ENCODE measurements at places on chromosomes 16 and 17.
A peak's percentile ranks its signal among the peaks of the same experiment; 100 is the strongest.

DNA sequence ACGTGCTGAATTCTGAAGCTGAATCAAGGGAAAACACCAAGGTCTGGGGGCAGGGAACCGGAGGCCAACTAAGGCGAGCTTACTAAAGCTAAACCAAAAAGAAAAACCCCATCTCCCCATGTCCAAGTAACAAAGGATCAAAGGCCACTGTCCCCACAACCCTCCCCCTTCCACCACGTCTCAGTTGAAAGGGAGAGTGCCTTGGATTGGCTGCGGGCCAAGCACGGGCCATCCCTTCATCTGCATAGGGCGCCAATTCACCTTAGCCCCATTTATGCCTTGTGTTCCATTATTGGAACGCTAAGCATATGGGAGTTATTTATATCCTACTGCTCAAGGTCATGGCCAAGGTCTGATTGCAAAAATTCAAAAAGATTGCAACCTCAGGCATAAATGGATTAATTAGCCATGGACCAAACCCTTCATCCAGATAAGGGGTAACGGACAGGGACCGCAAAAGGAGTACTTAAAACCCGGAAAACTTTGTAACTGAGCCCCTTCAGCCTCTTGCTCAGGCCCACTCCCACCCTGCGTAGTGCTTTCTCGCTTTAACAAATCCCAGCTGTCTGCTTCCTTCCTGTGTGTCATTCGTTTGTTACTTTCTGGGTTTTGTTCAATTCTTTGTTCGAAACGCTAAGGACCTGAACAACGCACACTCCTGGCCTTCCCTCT is 740 bp upstream of the ATP6V0D1 start:
- peak; percentile 23 for DNase-seq

DNA sequence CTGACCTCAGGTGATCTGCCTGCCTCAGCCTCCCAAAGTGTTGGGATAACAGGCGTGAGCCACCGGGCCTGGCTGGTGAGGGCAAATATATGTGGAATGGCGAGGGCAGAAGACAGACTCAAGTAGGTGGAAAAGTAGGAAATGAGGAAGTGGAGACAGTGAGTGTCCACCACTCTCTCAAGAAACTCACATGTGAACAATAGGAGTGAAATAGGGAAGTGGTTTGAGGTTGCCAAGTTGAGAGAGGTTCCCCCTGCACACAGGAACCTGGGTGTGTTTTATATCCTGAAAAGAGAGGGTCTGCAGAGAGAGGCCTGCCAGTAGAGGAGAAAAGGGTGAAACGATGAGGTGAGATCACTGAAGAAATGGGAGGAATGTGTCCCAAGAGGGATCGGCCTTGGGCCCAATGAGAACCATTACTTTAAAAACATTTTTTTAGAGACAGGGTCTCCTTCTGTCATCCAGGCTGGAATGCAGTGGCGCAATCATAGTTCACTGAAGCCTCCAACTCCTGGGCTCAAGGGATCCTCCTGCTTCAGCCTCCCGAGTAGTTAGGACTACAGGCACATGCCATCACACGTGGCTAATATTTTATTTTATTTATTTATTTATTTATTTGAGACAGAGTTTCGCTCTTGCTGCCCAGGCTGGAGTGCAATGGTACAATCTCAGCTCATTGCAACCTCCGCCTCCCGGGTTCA is 17.1 kb upstream of the CORO1A start:
- DNase-seq = no peak

- no peak for DNase-seq
These were observed at the start of gene DLX4 for GRCh38 chr17:49969134-49969759. Gene DLX4 (plus strand): TSS chr17:49969190. CDS start chr17:49969469, 279 bp downstream.

- no peak for DNase-seq
These were observed 48.5 kb downstream of the IRF8 start for GRCh38 chr16:85947230-85948137.

DNA sequence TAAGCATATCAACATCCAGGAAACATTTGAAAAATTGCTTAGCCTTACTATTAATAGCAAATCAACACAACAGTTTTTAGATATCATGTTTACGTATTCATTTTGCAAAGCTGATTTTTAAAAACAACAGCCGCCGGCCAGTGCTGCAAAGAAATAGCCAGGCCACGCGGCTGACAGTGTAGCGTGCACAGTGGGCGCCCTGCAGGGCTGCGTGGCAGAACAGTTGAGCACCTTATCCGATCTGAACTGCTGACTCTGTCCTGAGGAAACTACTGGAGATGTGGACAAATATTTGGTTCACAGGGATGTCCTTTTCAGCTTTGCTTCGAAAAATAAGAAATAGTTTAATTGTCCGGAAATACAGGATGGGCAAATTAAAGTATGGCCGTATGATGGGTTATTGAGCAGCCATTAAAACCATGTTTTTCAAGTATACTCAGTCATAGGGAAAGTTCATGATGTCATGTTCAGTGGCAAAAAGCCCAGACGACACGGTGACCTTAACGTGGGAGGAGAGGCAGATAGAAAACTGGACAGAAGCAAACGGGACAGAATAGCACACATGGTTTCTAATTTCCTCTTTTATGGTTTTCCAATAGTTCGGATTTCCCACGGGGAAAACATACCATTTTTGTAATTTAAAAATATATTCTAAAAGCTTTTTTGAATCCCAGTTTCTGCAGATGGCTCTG is 52.4 kb upstream of the ENDOV start:
- DNase-seq = no peak

- DNase-seq = peak; percentile 53
These were observed 15.8 kb upstream of the AKTIP start for GRCh38 chr16:53518550-53519416.

DNA sequence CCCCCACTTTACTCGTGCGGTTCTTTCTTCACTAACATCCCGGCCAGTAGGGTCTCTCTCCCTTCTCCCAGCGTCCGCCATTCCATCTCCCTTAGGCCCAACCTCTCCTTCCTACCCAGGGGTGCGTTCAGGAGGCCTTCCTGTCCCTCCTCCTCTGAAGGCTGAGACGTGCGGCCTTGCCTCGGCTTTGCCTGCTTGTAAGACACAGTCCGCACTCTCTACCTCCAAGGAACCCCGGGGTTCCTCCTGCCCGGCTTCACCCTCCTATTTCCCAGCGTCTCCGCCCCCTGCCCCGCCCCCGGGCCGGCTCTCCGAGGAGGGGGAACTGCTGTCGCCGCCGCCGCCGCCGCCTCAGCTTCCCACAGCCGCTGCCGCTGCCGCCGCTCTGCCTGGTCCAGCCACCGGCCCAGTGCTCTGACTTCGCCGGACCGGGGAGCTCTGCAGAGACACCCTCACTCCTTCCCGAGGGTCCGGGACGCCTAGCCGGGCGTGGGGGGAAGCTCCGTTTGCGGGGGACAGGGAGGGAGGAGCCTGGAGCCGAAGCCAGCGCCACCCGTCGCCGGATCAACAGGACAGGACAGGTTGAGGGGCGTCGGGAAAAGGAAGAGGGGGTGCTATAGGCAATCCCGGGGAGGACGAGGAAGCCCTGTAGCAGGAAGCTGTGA is 1.2 kb upstream of the FGF11 start:
- DNase-seq = peak; percentile 49

DNA sequence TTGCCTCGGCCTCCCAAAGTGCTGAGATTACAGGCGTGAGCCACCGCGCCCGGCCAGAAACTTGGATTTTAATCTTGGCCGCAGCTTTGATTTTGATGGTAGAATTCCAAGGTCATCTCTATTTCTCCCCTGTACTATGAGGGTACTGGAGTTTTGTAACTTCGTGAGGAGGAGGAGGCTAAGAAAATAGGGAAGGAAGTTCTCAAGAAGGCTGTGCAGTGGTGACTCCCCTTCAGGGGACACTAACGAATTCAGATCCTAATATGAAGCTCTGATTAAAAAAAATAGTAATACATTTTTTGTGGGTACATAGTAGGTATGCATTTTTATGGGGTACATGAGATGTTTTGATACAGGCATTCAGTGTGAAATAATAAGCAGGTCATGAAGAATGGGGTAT is 55.9 kb downstream of the LDHD start:
- DNase-seq = no peak

DNA sequence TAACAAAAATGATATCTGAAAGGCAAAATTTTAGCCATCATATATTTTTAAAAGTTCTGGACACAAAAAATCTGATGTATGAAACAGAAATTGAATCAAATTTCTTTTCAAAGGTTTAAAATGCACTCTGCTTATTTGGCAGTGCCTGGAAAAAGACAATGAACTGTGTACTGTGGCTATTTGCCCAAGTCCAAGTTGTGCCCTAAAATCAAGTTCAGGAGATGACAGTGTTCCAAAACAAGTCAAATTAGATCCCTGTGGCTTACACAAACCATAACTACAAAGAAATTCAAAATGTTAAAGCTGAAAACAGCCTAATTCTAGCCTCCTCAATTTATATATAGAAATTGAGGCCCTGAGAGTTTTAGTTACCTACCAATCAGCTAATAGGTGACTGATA is 25.6 kb downstream of the CMC2 start:
- no peak for DNase-seq

GRCh38 chr16:31202414-31203375 is at the start of gene PYCARD:
Gene PYCARD (minus strand): TSS chr16:31202760. CDS start chr16:31202690, 70 bp downstream.
- DNase-seq = no peak

DNA sequence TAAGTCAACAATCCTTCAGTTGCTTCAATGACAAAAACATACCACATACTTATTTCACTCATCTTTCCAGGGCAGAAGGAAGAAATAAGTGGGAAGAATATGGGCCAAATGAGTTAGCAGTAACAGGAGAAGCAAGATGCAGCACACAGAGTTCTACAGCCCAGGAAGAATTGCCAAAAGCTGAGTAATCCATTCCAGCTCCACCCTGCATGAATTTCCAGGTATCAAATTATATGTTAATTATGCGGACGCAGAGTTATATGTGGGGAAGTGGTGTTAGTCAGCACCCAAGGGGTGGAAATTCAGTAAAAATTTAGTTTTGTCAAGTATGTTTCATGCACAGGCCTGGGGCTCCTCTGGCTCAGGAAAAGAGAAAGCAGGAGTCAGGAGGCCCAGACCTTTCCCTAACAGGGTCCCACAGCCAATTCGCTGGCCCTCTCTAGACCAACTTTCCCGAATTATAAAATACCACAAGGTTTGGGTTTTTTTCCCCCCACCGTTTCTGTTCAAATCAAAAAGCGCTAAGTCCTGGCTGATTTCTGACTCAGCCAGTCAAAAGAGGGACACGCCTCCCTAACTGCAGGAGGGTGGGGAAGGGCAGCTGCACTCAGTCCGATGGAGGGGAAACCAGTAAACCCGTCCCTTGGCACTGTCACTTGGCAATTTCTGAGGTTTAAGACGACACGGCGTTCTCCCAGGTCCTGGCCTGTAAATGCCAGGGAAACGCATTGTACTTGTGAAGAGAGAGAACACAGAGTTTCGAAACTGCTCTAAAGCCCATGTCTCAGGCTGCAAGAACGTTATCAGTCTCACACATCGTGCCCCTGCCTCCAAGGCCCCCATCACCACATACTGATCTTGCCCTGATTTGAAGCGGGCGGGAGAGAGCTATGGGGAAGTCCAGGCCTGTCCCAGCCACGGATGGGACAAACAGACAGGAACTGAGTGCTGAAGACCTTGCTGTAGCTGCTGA is 58.1 kb downstream of the ZFHX3 start:
- no peak for DNase-seq

DNA sequence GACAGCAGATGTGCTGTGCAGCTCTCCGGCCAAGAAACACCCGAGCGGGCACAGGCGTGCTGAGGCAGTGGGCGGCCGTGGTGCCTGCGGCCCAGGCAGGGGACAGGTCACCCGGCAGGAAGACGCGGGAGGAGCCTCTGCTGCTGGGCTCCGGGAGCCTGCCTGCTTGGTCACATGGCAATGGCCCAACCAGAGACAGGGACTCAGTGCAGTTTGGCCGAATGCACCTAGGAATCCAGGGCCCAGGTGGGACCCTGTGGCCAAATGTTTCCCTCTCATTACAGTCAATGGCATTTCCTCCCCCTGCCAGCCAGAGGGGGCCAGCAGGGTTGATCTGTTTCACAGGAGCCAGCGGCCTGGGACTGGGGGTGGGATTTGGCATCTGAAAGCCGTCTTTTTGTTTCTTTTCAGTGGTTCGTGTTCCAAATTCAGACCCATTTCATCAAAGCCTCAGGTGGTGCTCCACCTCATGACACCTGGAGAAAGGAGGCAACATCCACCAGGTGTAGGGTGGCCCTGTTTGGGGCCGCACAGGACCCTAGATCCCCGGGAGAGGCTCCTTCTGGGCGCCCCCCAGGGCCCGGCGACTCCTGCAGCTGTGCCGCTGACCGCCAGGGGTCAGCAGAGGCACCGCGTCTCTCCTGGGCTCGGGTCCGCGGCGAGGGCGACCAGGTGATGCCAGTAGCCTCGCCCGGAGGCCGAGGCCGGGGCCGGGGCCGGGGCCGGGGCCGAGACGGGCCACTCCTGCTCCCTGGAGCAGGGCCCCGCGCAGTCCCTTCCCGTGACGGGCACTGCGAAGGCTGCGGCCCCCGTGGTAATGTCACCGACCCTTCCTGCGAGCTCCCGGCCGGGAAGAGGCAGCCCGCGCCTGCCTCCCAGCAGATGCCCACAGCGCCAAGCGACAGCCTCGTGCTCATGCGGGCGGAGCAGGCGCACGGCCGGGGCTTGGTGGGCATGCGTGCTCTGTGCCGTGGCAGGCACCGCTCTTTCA is 118.5 kb downstream of the C16orf78 start:
- DNase-seq = peak; percentile 24

- DNase-seq = no peak
These were observed 591.1 kb downstream of the WWOX start for GRCh38 chr16:78690510-78690909.

GRCh38 chr17:15381707-15382106 is 40.3 kb upstream of the TEKT3 start:
- no peak for DNase-seq

DNA sequence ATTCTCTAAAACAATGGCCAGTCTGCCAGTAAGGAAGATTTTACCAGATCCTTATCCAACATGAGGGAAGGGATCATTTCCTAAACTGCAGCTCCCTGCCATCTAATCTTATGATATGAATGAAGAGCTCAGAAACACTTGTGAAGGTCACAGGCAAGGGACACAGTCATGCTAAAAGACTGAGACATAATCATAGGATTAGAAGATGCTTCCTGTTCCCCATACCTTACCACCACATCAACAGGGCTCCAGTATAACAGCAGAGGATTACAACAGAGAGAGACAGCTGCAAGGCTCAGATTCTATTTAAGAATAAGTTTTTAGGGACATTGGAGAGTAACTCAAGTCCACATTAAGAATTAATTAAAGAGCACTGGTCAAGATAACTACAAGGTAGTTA is 93.3 kb downstream of the BRIP1 start:
- no peak for DNase-seq

GRCh38 chr17:21248500-21248899 is 4.7 kb downstream of the NATD1 start:
- no peak for DNase-seq

- DNase-seq = no peak
These were observed 31.3 kb upstream of the TEKT1 start for GRCh38 chr17:6862825-6863224.

DNA sequence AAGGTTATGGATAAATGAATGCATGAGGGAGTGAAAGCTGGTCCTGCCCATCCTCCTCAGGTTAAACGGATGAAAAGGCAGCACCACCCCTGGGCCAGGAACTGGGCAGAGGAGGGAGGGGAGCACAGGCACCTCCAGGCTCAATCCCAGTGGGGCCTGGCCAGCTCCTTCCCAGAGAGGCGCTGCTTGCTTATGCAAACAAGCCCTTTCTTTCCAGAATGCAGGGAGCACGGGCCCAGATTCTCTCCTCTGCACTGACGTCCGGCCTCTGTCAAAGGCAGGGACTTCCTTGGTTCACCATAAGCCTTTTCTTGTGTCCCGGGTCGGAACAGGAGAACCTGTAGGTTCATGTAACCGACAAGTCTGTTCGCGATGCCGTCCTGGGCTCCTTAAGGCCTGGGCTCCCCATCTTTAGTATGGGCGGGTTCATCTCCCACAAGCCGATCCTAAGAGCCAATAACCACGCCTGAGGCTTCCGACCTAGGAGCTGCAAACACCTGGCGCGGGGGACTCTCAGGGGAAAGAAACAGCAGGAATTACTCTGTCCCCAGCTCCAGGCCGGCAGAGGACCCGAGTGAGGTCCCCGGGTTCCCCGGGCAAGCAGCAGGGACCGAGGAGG is 16.3 kb downstream of the ENPP7 start:
- no peak for DNase-seq

Measured in activated T-cell treated with anti-CD3 and anti-CD28 coated beads for 1 hour (primary cell).